ENCODE measurements at places on chromosomes 13 and 19.

- no peak for DNase-seq
Observed at GRCh38 chr19:11168568-11168967, 13.0 kb upstream of the SPC24 start.

GRCh38 chr13:46348961-46349360, 38.1 kb downstream of the RUBCNL start:
- no peak for DNase-seq

GRCh38 chr13:23899555-23899954, 2.3 kb upstream of the C1QTNF9B start:
- no peak for DNase-seq

- peak; percentile 74 for DNase-seq
Observed at GRCh38 chr13:110712081-110712848, 1.2 kb upstream of the ING1 start.

DNA sequence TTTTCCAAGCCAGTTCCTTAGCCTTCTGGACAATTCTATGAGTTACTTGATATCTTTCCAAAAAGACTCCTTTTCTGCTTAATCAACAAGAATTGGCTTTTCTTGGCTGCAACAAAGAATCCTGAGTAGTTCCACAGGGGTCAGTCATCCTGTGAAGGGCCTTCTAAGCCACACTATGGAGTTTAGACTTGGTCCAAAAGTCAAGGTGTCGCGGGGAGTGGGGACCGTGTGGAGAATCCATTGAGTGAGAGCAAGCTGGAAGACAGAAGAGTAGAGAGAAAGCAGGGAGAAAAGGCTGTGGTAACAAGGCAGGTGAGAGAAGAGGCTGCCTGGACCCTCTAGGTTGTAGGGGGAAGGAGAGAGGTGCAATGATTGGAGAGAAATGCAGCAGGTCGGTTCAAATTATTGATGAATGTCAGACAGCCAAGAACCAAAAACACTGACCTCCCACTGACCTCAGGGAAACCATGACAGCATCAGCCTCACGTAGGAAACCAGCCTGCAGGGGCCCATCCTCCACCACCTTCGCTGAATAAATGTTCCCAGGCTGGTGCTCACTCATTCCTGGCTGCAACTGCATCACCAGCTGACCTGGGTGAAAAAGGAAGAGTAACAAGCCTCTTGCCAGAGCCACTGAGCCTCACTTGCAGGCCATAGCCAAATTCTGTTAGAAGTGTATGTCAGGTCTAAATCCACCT, 7.1 kb upstream of the IFT88 start:
- DNase-seq: no peak

- DNase-seq: no peak
Observed at GRCh38 chr19:53993448-53993847, 2.0 kb downstream of the CACNG6 start.

Data from WTC11 (cell line).